ENCODE measurements at places on chromosomes 13 and 19.
A peak's percentile ranks its signal among the peaks of the same experiment; 100 is the strongest.

- no peak for DNase-seq
Observed at GRCh38 chr13:28590461-28590860, 68.5 kb upstream of the POMP start.

GRCh38 chr19:14476673-14477401, 1.7 kb upstream of the PTGER1 start:
- peak; percentile 37 for DNase-seq

- DNase-seq = no peak
Observed at GRCh38 chr13:60494296-60494695, 97.3 kb downstream of the TDRD3 start.

DNA sequence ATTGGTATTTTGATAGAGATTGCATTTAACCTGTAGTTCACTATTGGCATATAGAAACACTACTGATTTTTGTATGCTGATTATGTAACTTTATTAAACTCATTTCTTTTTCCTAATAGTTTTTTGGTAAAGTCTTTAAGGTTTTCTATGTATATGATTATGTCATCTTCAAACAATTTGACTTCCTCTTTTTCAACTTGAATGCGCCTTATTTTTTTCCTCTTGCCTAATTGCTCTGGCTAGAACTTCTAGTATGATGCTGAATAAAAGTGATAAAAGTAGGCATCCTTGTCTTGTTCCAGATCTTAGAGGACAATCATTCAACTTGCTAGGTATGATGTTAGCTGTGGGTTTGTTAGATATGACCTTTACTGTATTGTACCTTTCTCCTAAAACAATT, 1034.9 kb downstream of the PCDH9 start:
- DNase-seq = no peak

DNA sequence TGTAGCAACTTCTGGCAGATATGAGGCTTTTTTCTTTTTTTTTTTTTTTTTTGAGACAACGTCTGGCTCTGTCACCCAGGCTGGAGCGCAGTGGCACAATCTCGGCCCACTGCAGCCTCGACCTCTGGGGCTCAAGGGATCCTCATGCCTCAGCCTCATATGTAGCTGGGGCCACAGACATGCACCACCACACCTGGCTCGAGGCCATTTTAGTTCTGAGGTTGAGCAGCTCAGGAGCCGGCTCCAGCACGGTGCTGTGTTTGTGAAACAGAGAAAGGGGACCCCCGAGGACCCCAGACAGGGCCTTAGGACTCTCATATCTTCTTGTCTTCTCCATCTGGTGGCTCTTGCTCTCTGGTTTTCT, 3.4 kb upstream of the FLT3LG start:
- DNase-seq = no peak
